Renal cortex interstitium (tissue), 15 donors: ENCODE measurements at places on chromosomes 1 and 21. TPM values are rescaled to one million over a fixed set of nuclear protein-coding genes. Genes with fewer than 3 reads are reported as not detected.

The AUNIP gene
- polyA plus RNA-seq: 3.9 TPM

The GPR37L1 gene
- 0.04 TPM for polyA plus RNA-seq

The TRABD2B gene
- polyA plus RNA-seq: 27.9 TPM

The ARHGAP30 gene
- 2.1 TPM for polyA plus RNA-seq

The ATP13A2 gene
- 38.6 TPM for polyA plus RNA-seq

- DNase-seq: no peak
Measured at GRCh38 chr1:203045821-203046594, 19.7 kb downstream of the PPFIA4 start.

- DNase-seq: no peak
Measured at GRCh38 chr1:177130451-177130945, 34.0 kb downstream of the ASTN1 start.

- DNase-seq: no peak
Measured at GRCh38 chr21:44965251-44966022, 25.6 kb downstream of the SLX9 start.

DNA sequence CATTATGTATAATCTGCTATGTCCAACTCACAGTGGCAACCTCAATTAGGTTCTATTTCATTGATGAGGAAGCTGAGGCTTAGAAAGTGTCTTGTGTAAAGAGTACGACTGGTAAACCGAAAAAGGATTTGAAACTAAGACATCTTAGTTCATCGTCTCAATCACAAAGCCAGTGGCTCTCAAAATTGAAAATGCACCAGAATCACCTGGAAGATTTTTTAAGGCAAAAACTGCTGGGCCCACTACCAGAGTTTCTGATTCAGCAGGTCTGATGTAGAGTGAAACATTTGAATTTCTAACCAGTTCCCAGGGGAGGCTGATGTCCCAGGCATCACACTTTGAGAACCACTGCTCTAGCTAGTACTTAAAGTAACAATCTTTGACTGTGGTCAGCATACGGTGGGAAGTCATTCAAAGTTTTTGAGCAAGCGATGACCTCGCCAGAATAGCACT is 5.2 kb upstream of the LRRC53 start:
- DNase-seq: no peak

GRCh38 chr1:154174654-154175053 is 17.2 kb downstream of the TPM3 start:
- no peak for DNase-seq
